ENCODE measurements at places on chromosomes 3 and 15.

GRCh38 chr3:38574411-38575278, 74.8 kb downstream of the SCN5A start:
- DNase-seq: no peak

GRCh38 chr3:189094539-189094938, 77.2 kb upstream of the TPRG1 start:
- no peak for DNase-seq

DNA sequence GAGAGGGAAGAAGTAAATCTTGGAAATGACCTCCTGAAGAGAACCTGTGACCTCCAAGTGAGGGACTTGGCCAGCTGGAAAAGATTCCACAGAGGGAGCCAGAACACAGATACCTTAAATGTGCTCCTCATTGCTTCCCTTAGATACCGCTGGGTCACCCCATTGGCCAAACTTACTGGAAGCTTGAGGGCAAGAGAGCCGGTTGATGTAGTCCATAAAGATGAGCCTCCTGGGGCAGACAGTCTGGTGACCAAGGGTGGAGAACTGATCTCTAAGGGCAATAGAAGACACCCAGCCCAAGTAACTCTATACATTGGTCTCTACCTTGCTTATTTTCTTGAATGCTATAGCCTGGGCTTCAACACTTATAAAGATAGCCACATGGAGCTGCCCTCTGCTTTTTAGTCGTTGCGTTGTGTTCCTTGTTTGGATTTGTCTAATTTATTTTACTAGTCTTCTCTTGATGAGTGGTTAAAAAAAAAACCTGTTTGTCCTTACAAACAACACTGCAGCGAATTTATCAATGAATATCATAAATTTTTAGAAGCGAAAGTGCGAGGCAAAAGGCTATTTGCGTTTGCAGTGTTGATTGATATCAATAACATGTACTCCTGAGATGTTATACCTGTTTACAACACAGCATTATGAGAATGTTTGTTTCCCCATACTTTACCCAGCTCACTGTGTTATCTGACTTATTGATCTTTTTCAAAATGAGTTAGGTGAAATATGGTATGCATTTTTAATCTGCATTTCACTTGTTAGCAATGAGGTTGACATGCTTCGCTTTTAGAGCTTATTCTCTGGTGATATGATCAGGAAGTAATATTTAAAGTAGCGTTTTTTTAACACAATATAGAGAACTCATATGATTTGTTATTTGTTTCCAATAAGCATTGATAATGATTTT, 31.2 kb downstream of the TGFBR2 start:
- no peak for DNase-seq

DNA sequence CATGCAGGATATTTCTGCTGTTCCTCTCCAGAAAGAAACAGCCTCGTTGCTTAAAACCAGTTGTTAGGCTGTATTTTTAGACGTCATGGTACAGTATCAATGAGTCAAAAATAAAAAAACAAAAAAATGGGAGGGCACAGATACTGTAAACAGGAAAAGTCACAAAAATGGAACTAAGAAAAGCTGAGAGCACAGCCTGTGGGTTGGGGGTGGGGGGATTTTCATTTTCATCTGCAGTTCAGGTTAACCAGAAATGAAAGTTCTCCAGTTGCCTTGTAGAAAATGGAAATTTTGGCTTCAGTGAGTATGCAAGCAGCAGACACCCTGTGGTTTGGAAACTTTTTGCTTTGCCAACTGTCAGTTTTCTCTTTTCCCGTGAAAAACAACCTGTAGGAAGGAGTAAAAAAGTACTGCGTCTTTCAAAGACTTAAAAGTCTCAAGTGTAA, 59.0 kb downstream of the FRMD4B start:
- no peak for DNase-seq

DNA sequence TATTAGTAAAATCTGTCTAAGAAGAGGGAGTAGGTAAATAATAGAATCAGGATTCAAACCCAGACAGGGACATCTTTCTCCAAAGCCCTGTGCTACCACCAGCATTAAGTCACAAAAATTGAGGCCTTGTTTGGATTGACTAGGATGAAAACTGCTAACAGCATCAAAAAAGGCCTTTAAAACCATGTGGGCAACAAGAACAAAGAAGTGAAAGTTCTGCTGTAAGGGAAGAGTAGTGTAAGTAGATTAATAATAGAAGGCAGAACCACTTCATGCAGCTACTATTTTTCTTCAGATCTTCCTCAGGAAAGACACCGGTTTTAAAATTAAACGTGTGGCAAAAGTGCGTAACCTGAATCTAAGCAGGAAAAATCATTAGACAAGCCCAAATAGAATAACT, 15.3 kb upstream of the KBTBD12 start:
- no peak for DNase-seq

DNA sequence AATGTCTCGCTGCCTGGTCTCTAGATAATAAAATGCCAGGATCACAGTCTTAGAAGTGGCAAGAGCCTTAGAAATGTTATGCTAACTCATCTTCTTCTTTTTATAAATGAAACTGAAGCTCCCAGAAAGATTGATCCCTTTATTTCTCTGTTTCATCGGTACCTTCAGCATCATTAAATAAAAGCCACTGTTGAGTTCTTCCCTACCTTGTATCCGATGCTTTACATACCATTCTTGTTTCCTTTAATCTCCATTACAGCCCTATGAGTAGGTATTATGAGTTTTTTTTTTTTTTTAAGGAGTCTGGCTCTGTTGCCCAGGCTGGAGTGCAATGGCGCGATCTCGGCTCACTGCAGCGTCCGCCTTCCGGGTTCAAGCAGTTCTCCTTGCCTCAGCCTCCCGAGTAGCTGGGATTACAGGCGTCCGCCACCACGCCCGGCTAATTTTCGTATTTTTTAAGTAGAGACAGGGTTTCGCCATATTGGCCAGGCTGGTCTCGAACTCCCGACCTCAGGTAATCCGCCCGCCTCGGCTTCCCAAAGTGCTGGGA, 815 bp upstream of the ABCC5 start:
- DNase-seq: no peak

DNA sequence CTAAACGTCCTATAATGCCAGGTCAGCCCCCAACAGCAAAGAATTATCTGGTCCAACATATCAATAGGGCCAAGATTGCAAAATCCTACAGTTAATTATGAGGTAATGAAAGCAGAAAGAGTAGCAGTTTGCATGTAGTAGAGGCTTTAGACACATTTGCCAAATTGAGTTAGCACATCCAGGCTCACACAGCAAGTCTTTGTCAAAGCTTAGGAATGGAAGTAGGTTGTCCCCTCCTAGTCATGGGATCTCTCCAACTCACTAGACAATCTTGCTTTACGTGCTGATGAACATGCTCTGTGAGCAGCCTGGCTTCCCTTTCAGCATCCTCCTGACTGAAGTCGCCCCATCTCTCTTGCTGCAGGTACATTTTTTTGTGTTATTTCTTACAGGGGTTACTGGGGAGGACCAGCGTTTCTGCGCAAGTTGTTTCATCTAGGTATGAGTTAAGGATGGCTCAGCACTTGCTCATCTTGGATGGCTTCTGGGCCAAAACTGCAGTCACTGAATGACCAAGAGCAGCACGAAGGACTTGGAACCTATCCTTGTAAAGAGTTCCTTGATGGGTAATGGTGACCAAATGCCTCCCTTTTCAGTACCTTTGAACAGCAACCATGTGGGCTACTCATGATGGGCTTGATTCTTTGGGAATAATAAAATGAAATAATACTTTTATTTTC, 55.9 kb downstream of the SQOR start:
- no peak for DNase-seq

DNA sequence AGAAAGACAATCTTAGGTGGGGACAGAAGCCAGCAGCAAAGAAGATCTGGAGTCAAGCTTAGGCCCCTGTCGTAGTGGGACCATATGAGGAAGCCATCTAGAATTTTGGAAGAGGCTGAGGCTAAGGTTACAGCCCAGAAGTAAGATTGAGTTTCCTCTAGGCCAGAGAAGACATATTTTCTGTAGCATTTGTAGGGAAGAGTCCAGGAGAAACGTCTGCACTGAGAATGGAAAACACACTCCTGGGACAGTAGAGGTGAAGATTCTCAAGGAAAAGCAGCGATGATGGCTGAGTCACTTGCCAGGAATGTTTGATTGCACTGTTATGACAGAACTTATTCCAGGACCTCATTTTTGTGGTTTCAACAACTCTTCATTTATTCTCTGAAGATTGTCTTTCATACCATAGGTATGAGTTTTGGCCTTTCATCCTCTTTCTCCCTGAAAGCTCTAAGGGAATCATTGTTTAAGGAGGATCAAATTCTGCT, 107.2 kb downstream of the GTPBP8 start:
- no peak for DNase-seq

GRCh38 chr3:42493126-42493797, 9.2 kb upstream of the VIPR1 start:
- no peak for DNase-seq

DNA sequence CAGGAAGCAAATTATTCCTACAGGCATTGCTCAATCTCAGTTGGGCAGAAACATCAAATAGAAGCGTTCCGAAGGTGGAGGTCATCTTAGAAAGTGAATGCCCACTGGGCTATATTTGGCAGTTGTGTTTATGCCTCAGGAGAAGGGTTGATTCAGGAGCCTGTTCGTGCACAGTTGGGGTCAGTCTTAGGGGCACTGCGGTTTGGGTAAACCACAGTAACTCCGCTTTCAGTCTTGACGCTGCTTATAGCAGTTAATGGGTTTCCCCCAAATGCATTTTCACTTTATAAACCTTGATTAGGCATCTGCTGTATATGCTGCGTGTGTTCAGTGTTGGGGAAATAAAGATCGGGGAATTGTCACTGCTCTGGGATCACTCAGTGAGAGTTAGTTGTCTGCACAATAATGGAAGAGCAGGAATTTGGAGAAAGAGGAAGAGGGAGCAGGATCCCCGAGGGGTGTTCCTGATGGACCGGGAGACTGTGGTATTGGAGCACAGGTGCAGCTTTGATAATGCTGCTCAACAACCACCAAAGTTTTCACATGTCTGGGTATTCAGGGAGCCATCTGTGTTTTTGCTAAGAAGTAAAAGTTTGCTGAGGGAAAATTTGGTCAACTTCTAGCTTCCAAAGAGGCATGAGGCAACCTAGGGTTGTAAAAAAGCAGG, 124.3 kb upstream of the EIF1B start:
- DNase-seq: no peak
